ENCODE measurements at places on chromosomes 4 and X.
A peak's percentile ranks its signal among the peaks of the same experiment; 100 is the strongest.

DNA sequence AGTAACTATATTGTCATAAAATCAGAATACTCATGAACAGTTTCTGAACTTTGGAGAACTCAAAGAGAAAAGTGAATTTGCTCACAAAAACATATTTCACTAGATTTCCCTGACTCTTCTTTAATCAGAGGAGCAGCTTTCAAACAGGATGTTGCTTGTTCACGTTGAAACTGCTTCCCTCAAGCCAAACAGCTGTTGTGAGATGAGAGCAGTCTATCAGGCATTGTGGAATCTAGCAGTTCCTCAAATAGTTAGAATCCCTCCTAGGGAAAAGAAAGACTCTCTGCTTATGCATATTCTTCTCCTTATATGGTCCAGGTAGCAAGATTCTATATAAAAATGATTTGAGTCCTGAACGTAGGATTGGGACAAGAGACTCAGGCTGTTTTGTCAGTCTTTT lies 1012.1 kb downstream of the FAM133A start:
- DNase-seq: no peak

DNA sequence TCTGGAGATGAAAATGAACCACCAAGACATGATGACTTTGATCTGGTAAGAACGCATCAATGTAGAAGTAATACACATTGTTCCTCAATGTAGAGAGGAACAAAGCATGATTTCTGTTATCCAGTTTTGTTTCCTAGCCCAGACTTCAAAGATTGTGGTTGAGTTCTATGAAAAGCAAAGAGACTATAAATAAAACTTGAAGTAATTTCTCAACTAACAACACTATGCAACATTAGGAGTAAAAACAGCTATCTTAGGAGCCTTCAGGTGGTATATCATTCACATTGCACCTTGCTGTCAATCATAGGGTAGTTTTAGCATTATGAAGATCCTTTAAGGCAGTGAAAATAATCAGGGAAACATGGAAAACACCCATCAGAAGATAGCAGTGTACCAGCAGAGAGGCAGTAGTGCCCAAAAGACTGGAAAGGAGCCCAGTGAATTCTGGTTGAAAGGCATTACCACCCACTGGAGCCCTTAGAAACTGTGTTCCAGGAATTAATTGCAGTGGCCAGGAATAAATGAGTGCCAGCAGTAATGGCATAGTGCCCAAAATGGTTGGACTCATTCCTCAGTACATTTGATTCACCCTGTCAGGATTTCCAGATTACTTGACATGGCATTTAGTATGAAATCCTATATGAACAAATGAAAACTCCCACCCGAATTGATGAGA lies 300.7 kb upstream of the CXXC4 start:
- DNase-seq: no peak

DNA sequence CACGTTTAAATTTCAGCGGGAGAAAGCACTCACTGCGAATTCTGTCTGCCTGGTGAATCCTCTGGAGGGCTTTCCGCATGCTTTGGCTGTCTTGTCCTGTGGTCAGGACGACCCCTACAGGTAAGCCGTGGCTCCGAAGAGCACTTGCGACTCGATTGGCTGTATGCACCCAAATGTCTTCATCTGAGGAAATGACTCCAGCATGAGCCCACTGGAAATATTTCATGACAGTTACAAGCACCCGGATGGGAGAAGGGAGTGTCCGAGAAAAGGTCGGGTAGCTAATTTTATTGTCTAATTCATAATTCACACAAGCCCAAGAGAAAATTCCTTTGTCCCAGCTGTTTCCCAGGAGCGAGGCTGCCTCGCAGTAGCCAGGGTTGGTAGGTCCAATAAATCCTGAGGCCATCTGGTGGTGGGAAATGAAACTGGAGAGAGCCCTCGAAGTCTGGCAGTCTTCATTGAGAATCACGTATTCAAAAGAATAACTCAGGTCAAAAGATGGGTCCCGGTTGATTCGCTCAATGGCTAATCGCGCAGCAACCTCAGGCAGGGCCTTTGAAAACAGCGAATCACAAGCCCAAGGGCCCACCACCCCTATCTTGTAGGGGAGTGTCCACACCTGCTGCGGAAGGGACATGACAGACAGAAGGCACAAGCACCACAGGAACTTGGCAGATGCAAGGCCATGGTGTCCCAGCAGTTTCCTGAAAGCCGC lies 6.6 kb downstream of the GUCY2F start:
- DNase-seq: peak; percentile 70

DNA sequence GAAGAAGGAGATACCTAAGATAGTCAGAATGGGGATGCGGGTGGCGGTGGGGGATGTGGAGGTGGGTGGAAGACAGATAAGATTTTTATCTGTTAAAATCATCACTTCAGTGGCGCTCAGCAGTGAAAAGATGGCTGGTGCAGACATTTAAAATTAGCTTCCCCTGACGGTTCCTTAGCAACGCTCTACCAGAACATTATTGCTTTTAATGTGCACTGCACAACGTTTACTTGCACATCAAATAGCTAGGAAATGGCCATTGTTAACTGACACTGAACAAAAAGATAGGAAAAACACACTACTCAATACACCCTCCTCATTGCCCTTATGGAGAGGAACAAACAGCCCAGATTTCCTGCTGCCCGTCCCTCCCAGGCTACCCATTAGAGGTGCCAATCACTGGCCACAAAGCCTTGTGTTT lies 61.0 kb upstream of the FTHL17 start:
- DNase-seq: no peak

- DNase-seq: no peak
Measured at GRCh38 chrX:132802033-132802432, 156.4 kb downstream of the HS6ST2 start.

DNA sequence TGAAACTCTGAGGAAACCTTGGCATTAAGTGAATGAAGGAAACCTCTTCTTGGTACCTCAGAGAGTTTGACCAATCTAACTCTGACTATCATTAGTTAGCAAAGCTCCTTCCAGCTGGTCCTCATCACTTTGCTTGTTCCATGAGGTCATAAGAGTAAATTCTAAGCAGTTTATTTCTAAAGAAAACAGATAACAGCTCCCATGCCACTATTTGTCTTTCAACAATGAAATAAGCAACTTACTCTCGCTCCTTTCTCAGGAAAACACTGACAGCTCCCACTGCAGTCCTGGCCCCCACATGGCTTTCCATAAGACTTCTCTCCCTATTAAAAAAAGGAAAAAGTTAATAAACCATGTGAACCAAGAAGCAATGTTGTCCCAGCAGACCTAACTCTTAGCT lies 127.7 kb downstream of the COL4A6 start:
- no peak for DNase-seq

- DNase-seq: no peak
Measured at GRCh38 chr4:175542786-175543185, 269.3 kb downstream of the GPM6A start.

DNA sequence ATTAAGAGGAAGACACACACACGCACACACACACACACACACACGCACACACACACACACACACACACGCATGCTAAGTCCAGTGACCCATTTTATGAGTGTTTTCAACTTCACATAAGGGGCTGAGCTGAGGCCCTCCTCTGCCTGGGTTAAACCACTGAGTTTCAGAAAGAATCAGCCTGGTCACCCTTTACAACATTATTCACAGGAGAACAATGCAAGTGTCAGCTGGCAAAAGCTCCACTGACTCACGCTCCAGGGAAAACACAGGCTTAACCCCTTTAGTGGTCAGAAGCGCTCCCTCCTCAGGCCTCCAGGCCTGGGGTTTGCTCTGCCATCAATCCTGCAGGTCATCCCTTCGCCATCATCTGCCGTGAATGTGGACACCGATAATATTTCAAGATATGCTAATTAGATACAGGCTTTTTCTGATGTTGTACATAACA lies 46.9 kb downstream of the ACOX3 start:
- DNase-seq: no peak

DNA sequence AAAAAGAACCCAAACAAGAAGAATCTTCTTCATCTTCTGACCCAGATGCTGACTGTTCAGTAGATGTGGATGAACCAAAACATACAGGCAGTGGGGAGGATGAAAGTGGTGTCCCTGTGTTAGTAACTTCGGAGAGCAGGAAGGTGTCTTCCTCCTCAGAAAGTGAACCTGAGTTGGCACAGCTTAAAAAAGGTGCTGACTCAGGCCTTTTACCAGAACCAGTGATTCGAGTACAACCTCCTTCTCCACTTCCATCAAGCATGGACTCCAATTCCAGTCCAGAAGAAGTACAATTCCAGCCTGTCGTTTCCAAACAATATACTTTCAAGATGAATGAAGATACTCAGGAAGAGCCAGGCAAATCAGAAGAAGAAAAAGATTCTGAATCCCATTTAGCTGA lies 307.0 kb downstream of the ANK2 start:
- DNase-seq: no peak

DNA sequence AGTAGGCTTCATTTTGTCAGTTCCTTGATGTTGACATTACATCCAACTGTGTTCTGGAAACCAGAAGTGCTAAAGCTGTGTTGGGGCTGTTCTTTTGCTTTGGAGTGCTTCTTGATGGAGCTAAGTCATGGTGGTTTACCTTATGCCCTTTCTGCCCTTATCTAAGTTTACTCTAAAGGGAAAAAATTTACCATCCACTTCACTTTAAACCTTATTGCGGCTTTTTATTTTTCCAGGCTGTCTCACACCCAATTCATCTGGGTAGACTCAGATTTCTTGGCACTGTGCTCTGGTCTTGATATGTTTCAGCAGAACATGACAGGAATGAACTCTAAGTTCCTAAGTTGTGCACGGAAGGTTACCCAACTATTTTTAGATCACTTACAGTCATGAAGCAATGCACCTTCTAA lies 104.7 kb upstream of the TTC29 start:
- no peak for DNase-seq

- DNase-seq: no peak
Measured at GRCh38 chrX:121496966-121497365, 449.6 kb downstream of the GLUD2 start.

DNA sequence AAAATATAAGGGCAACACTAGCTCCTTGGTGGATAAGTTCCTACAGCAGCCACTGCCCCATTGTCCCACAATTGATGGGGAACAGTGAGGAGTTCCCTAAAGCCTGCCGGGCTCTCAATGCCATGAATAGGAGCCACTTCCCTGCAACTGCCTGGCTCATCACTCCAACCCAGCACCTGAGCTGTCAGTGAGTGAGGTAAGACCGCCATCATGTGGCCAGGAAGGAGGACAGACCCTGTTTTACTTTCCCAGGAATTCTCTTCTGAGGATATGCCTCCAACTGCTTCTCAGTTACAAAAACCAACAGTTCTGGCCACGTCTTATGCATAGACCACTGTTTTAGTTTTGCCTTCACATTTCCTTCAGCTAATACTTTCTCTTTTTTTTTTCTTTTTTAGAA lies 45.5 kb downstream of the SRPX start:
- DNase-seq: peak; percentile 40

DNA sequence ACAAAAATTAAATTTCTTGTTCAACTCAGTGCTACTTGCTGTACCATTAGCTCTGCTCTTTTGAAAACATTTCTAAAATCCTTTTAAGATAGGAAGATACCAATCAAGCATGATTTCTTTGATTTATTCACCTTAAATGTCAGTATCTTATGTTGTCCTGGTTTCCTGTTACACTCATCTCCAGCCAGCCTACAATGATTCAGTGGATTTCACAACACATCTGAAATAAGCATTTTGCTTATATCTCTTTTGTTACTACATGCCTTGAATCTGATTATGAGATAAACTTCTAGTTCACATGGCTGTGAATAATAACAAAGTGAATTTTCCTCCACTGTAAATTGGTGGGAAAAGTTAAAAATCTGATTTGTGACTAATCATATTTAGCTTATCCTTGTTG lies 112.5 kb upstream of the BMP3 start:
- DNase-seq: no peak

- no peak for DNase-seq
Measured at GRCh38 chr4:6905516-6906445, 3.8 kb upstream of the TBC1D14 start.

DNA sequence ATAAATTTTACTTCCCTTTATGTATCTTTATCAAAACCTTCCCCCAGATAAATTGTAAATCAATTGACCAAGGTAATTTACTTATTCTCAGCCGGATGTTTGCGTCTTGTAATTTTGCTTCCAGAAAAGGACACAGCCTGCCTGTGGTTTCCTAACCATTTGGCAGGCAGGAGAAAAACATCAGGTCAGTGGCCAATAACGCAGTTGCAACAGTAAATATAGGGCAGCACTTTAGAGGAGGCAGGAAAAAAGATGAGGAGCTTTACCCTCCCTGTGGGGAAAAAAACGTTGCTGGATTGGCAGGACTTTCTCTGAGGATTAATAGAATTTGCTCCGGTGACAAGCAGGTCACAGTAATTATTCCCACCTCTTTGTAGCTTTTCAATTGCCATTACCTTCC lies 2618.1 kb downstream of the ARAP2 start:
- no peak for DNase-seq

DNA sequence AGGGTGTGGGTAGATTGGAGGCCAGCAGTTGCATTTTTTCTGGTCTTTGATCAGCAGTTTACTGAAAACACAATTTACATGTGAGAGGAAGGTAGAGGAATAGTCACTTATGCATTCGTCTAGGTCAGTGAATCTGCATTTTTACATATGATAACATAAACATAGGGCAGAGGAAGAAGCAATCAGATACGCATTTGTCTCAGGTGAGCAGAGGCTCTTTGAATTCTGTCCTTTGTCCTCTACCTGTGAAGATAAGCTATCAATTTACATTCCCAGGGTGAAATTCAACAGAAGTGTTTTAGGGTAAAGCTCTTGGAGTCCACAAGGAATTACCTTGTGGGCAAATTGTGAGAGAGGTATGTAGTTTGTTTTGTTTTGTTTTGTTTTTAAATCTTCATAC lies 306.5 kb downstream of the MAGEB5 start:
- DNase-seq: no peak

- no peak for DNase-seq
Measured at GRCh38 chr4:36249610-36250009, 5.3 kb upstream of the ARAP2 start.

DNA sequence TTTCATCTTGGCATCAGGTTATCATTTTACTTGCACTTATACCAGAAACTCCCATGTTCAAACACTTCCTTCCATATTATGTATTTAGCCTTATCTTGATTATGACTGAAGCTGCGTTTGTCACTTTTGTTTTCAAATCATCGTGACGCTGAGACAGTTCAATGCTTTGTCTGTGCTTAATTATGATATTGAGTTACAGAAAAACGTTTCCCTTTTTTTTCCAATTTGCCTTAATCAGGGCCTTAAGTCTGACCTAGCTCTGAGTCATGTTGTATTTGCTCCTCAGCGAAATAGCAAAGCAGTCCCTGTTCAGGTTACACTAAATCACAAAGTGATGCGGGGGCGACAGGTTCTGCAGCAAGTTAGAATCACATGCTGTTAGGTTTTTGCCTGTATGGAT lies 254.7 kb downstream of the AFF2 start:
- DNase-seq: no peak

GRCh38 chr4:37279894-37280592 lies 35.5 kb downstream of the NWD2 start:
- DNase-seq: no peak
